ENCODE measurements at places on chromosomes 5 and 9.
A peak's percentile ranks its signal among the peaks of the same experiment; 100 is the strongest.

DNA sequence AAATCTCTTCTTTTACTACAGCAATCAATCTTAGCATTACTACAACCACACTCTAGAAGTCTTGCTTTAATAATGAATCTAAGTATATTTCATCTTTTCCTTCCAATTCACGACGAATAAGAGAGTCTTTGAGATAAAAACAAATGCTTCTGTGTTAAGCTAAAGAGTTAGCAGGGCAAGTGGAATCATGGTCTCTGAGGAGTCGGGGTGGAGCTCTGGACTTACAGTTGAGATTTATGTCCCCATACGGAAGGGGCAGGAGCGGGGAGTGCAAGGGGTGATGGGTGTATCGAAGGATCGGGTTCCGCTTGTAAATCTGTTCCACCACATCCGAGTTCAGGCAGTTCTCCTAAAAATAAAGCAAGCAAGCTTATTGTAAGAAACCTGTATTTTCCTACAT is 59.0 kb upstream of the RETREG1 start:
- no peak for DNase-seq

DNA sequence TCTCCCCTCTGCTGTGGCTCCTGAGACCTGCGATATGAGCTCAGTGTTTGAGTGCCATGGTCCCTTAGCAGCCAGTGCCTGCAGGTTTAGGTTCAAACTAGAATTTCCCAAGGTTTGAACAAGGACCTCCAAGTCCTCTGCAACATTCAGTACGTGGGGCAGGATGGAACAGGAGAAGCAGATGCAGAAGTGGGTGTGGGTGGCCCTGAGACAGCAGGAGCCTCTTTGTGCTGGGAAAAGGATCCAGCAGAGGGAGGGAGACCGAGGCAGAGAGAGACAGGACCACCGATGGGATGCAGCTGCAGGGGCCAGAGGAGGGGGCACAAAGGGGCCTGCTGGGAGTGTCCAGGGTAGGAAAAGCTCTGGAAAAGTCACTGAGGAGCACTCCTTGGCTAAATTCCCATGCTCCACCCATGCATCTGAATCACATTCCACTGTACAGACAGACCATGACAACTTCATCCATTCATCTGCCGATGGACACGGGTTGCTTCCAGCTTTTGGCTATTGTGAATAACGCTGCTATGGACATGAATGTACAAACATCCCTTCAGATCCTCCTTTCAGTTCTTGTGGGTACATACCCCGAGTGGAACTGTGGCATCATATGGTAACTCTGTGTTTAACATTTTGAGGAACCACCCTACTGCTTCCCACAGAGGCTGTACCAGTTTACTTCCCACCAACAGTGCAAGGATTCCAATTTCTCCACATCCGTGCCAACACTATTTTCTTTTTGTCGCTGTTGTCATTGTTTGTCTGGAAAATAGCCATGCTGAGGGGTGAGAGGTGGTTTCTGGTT is 26.7 kb upstream of the SUSD3 start:
- DNase-seq: no peak

DNA sequence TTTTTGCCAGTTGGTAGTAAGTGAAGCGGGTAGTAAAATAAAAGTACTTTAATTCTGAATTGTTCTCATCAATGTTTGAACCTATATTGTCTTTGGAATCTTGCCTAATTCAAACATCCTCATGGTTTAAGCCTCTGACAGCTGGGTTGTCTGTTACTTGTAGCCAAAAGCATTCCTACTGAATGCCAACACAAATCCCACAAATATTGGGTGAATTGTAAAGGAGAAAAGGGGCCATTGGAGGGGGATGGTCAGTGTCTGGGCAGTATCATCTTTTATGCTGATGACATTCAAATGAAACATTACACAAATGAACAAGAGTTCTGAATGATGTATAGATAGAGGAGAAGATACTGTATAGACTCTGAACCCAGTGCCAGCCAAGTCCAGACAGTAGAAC is 309.5 kb downstream of the OSTF1 start:
- DNase-seq: no peak

DNA sequence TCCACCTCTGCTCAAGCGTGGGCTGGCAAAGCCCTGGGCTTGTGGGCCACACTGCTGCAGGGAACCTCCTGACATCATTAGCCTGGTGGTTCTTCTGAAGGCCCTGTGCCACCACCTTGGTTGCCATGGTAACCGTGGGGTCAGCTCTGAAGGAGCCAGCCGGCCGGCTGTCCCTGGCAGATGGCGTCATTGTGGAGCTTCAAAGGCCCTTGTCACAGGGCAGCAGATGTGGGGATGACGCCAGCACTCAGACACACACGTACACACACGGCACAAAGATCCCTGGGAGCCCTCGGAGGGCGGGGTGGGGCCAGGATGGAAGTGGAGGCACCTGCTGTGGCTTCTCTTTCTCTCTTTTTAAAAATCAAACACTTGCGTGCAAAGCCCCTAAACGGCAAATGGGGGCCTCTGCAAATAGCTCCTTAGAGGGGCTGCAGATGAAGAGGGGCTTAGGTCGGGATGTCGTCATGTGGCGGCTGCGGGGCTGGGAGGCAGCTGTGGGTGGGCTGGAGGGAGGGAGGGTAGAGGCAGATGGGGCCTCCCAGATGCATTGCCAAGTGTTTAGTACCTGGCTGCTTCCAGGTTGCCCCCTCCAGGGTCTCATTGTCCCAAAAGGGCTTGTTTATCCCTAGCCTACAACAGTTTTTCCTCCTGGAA is 19.5 kb upstream of the RPL26L1 start:
- DNase-seq: no peak

- DNase-seq: no peak
These were observed 12.8 kb upstream of the RPS23 start for GRCh38 chr5:82290908-82291307.

- DNase-seq: no peak
These were observed 25.2 kb downstream of the COL23A1 start for GRCh38 chr5:178564811-178565550.

DNA sequence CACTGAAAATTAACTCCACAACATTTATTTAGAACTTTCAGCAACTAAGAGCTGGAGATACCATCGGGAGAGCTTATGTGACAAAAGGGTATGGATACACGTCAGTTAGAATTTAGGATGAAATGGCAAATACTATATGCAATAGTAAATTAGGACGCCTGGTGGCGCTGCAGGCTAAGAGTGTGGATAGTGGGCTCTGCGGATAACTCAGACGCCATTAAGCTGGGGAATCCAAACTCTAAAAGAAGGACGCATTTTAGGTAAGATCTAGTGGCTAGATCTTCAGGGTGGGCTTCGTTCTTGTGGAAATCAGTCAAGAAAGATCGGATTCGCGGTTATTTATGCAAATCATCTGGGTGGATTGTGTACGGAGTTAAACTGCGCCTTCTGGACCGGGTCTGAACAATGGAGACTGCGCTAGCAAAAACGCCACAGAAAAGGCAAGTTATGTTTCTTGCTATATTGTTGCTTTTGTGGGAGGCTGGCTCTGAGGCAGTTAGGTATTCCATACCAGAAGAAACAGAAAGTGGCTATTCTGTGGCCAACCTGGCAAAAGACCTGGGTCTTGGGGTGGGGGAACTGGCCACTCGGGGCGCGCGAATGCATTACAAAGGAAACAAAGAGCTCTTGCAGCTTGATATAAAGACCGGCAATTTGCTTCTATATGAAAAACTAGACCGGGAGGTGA is at the start of gene PCDHB5:
Gene PCDHB5 (plus strand): TSS at position 177 of the 688 bp plus-strand sequence. CDS start 229 bp downstream, at position 406.
- DNase-seq: peak; percentile 72

GRCh38 chr5:161546470-161547301 is at the start of gene GABRB2:
TSS of gene GABRB2 (minus strand) at chr5:161546725. CDS start at chr5:161546643, 82 bp downstream.
- peak; percentile 49 for DNase-seq

DNA sequence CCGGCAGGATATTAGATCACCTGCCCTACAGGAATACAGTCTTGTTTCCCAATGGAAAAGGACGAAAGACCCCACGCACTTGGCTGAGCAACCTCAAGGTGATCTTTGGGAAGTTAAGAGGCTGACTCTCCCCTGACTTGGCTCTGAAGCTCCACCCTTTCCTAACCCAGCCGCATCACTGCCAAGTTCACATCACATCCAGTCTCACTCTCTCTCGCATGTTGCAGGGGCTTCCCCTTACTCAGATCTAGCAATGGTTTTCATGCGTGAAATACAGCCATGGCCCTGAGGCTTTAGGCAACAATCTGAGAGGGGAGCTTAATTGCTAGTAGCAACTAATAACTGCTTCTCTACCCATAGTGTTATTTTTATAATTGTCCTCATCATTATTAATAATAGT is 211.6 kb downstream of the DOCK8 start:
- no peak for DNase-seq

DNA sequence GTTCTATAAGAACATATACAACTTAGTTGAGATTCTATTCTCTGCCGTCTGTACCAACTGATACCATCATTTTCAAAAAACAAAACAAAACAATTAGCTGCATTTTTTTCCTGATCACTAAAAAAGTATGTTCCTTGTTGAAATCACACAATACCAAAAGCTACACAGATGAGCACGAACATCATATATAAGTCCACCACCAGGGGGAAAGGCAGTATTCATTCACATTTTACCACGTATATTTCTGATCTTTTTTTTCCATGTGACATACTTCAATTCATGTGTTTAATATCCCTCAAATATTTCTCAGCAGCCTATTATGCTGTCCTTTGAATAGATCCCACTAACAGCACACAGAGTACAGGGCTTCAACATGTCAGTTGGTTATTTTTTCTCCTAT is 40.6 kb downstream of the IRX2 start:
- no peak for DNase-seq

DNA sequence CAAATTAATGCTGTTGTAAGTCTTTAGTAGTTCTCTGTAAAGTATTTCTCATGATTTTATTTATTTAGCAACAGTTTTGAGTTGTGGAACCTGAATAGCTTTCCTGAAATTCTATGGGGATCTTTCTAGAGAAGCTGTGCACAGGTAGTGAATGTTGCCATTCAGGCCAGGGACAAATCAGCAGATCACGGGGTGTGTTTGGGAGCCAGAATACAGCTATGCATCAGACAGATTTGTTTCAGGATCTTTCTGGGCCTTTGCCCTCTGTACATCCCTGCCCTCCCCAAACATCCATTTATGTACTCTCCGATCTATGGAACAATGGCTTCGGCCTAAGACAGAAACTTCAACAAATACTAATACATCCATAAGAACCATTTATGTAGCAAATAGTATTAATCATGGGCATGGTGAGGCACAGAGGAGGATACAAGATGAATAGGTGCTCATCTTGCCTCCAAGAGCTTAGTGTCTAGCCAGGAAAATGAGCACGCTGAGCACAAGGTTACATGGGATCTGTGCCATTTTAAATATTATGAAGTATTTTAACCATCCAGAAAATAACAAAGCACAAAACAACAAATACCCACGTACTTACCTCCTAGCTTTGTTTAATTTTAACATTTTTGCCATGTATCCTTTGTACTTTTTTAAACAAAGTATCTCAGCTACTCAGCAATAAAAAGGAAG is 13.1 kb downstream of the ARHGEF37 start:
- DNase-seq: no peak

DNA sequence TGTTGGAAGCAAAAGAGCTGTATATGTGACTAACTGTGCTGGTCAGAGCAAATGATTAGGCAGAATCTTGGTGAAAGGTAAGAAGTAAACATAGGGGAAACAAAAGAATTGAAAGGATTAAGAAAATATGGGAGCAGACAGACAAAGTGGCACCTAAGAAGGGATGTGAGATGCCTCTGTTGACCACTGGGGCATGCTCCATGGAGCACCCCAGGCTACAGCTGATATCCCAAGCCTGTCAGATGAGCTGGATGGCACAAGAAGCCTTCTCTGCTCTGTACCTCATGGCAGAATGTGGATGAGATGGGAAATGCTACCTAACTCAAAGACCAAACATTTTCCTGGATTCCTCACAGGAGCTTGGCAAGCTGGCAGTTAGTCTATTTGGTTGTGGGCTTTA is 89.3 kb upstream of the SLIT3 start:
- DNase-seq: no peak

DNA sequence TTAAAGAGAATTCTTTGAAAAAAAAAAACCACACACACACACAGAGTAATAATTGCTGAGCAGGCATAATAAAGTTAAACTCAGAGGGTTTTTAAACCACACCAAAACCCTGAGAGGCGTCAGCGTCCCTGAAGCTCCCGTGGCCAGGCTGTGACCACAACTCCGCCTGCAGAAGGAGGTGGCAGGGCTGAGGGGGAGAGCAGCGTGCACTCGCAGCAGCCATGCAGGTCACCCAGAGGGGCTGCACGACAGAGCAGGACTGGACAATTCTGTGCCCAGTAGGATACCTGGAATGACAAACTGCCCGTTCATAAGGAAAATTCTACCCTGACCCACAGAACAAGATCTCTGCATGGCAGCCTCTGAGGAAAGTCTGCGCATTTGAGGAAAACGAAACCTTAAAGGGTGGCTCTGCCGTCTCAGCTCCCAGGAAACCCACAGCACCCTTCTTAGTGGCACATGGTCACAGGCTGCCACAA is 44.0 kb downstream of the ROR2 start:
- DNase-seq: no peak

DNA sequence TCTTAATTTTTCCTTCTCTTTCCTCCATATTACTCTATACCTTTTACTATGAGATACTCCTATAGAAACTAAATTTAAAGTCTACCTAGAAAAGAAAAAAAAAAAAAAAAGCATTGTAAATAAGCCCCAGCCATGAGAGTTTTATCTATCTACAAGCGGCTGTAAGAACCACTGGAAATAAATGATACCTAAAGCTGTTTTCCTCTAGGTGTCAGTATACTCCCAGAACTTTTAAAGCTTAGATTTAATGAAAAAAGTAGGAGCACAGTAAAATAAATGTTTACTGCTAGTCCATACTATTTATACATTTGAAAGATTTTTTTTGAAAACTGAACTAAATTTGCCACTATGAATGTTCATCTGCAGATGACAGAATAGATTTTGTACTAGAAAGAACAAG is 26.2 kb downstream of the TYRP1 start:
- DNase-seq: no peak

- no peak for DNase-seq
These were observed 131.2 kb upstream of the PLCXD3 start for GRCh38 chr5:41641621-41642020.

- DNase-seq: no peak
These were observed 26.6 kb upstream of the CRB2 start for GRCh38 chr9:123329329-123329955.

DNA sequence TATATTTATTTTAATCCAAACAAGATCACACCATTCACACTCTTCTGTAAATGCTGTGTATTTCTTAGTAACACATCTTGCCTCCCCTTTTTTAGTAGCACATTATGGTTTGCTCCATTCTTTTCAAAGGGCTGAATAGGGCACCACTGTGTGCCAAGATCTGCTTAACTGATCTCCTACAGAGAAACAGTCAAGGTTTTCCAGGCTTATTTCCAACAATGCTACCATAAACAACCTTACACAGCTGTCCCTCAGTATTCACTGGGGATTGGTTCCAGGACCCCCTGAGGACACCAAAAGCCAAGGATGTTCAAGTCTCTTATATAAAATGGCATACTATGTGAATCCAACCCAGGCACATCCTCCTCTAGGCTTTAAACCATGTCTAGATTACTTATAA is 16.5 kb downstream of the GOLM1 start:
- no peak for DNase-seq

GRCh38 chr9:129365196-129365595 is 187.1 kb upstream of the IER5L start:
- DNase-seq: no peak

GRCh38 chr5:72133212-72133990 is 26.1 kb downstream of the MAP1B start:
- no peak for DNase-seq
